Activated T-helper 1 cell treated with anti-CD3 and anti-CD28 coated beads, Interleukin-12 subunit alpha, Interleukin-12 subunit beta, Interleukin-2, Interleukin-4 antibody, amounts not matched to agents 30 ng/mL and 10 ng/mL and 1 ng/mL, durations not matched to agents 14 hours and 24 hours and 36 hours (primary cell): ENCODE measurements at places on chromosomes 12 and 14. TPM values are rescaled to one million over a fixed set of nuclear protein-coding genes. Genes with fewer than 3 reads are reported as not detected.

DNA sequence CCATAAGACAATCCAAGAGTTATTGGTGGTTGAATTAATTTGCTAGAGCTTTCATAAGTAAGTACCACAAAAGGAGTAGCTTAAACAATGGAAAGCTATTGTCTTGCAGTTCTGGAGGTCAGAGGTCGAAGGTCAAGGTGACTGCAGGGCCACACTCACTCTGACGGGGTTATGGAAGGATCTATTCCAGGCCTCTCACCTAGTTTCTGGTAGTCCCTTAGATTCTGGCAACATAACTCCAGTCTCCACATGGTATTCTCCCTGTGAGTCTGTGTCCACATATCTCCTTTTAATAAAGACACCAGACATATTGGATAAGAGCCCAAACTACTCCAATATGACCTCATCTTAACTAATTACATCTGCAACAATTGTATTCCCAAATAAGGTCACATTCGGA lies 273.4 kb downstream of the FOXN3 start:
- DNase-seq = no peak

GALNT16 gene
- total RNA-seq = 0.02 and 0.05 TPM in 2 replicates

TSPAN19 gene
- total RNA-seq = not detected in 2 replicates

GRCh38 chr12:8813572-8814357 lies 8.7 kb upstream of the A2ML1 start:
- DNase-seq = no peak

DNA sequence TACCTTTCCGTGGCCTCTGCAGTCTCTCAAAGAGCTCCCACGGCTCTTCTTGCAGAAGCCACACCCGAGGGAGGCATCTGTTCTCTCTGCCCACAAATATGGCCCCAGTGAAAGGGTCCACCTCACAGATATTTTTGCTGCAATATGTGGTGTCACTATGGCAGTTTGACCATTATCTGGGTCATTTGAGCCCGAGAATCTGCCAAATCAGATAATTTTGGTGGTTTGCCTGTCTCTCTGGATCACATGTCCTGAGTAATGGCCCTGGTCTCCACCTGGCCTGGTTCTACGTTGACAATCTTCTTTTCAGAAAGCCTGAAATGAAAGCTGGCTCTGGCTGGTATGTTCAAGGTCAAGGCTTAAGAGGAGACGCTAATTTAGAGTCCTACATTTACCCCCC lies 5.7 kb upstream of the WSCD2 start:
- no peak for DNase-seq

SDR9C7 gene
- total RNA-seq = not detected in 2 replicates

DNA sequence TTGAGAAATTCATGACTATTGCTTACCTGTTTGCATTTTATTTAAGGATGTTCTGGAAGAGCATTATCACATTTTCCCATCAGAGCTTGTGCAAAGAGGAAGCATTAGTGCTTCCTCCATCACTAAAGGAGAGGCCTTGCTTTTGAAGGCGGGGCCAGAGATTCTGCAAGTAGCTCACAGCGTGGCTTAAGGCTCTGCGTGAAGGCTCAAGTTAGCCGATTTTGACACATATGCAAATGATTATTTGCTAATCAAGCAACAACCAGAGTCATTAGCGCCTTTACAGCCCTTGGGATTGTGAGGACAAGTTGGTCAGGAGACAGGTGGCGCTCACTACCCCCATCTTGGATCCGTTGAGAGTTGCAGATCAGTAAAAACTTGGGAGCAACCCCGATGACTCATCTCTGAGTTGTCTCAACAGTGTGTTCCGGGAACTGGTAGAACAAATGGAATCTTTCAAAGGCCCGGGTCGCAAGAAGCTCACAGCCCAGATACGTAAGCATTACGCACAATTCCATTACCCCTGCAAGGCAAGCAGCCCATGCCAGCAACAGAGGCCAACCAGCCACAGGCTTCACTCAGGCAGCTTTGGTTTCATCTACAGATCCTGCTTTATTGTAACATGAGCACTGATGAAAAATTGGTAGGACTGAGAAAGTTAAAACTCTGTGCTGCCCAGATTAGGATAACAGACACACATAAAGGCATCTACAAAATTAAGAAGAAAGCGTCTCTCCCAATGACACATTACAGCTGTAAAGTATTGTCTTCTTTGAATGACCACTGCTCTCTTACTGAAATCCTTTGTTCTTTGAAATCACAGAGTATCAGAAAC lies 34.9 kb upstream of the SPTSSA start:
- no peak for DNase-seq

MMP14 gene
- 1.5 and 2.6 TPM in 2 replicates for total RNA-seq

DNA sequence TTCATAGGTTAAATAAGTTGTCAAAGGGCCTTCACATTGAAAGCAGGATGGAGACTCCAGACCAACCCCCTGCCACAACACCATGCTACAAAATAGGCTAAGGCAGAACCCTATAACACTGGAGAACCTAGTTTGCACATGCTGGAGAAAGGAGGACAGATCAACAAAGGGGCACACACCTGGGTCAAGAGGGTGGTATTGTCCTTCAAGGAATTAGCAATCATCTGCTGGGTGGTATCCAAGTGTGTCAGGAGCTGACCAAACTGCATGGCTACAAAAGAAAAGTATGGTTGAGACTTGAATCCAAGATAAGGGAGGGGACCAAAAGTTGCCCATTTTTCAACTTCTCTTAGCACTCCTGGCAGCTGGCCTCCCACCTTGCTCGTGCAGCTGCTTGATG lies 9.2 kb downstream of the MBD6 start:
- no peak for DNase-seq

DNA sequence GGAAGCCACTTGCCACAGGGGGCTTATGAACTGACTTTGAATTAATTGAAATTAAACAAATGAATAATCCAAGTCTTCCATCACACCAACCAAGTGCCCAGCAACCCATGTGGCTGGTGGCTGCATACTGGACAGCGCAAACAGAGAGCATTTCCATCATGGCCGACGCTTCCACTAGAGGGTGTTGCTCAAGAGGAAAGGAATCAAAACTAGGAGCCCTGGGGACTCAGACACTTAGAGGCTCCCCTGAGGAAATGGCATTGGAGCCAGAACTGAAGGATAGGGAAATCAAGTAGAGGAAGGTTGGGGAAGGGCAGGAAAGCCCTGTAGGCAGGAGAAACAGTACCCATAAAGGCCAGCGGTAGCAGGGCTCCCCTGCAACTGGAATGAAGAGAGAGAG lies 50.6 kb upstream of the NUAK1 start:
- no peak for DNase-seq

DNA sequence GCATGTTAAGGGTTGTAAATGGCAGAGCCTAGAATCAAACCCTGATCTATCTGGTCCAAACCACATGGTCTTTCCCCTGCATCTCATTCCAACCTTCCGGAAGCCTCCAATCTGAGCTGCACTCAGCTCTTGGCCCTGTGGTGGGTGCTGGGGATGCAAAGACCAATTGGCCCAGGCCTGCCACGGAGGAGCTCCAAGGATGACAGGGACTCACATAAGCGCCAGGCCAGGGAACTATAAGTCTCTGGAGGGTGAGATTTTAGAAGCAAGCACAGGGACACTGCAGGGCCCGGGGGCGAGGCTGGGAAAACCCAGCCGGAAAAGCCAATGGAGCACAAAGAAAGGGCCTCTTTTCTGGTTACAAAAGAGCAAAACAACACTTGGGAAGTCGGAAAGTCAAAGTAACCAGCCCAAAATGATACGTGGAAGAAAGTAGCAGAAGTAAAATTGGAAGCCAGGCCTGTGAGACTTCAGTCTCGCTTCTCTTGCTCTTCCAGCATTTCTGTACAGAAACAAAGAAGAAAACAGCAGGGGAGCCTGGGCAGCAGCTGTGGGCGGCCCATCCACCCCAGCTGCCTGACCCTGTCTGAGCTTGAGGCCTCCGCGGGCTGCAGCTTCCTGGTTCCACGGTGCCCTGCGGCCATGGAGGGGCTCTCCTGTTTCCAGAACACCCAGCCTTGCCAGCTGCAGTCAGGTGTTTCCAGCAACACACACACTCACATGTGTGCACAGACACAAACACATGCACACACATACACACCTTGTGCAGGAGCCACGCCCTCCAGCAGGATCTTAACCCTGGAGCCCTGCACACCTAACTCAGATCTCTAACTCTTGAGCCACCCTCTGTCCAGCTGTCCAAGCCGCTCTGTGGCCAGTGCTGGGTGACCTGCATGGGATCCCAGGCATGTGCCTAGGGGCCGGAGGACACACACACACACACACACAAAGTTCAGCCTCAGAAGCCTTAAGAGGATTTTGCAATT lies 178.2 kb downstream of the BCL11B start:
- DNase-seq = no peak

GRCh38 chr14:79861111-79861510 lies 350.2 kb downstream of the DIO2 start:
- DNase-seq = no peak
